Stimulated activated naive CD8-positive, alpha-beta T cell treated with anti-CD3 and anti-CD28 coated beads, Interleukin-15, amount 100 ng/mL, for 72 hours (primary cell): ENCODE measurements at places on chromosomes 5 and 9.

GRCh38 chr9:89498852-89499480, 1.1 kb upstream of the SEMA4D start:
- peak; percentile 47 for DNase-seq

DNA sequence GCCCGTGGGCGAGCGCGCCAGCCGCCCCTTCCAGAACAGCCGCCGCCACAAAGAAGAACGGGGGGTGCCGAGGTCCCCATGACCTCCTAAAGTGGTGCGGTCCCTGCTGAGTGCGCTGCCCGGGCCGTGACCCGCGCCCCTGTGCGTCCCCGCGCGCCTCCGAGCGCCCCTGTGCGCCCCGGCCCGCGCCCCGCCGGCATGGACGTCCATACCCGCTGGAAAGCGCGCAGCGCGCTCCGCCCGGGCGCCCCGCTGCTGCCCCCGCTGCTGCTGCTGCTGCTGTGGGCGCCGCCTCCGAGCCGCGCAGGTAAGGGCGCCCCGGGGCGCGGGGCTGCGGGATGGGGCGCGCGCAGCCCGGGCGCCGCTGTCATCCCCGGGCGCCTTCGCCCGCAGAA, 384 bp downstream of the COL5A1 start:
- no peak for DNase-seq

- DNase-seq: no peak
These were observed 126.3 kb downstream of the ATPSCKMT start for GRCh38 chr5:10123254-10123989.

DNA sequence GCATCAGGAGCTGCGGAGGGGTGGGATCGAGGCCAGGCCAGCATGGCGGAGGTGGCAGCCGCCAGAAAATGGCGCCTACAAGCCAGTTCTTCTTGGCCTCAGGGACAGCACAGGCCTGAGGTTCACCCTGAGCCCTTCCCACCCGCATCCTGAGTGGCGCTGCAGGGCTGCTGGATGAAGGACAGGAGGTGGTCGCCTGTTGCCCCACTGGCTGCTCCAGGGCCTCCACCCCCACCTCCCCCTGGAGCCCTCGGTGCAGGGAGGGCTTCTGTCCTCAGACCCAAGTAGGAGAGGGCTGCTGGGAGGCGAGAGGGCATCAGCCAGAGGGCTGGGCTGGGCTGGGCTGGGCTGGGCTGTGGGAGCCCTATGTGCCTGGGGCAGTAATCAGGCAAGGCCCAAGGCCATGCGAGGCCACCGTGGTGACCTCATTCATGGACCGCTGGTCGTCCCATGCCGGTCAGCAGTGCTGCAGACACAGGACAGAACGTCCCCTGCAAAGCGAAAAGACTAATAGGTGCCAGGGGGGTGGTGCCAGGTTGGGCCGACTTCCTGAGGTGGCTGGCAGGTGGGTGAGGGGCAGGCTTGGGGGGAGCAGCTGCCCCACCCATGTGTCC, 13.8 kb downstream of the GPSM1 start:
- no peak for DNase-seq

DNA sequence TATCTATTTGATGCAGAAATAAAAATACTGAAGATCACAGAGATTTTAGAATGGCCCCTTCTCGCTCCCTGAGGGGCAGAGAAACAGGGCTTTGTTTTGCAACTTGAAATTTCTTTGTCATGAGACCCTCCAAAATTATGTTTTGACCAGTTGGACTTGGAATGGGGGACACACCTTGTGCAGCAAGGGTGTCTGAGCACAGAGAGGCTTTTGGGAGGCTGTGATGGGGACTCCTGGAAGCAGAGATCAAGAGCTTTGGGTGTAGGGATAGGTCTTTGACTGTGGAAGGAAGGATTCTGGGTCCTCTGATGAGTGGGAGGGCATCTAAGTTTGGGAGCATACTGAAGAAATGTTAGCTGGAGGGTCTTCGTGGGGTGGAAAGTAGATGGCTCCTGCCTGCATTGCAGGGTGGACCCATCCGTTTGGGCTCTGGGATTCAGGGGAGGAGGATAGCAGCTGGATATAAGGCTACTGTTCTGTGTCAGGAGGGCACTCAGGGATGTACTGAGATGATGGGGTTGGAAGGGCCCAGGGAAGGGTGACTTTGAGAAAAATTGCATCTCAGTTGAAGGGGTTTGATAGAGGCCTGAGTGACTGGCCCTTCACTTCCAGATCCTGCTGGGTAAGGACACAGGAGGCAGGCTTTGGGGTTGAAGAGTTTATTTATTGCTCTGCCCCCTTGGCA, 1.8 kb upstream of the MYORG start:
- peak; percentile 4 for DNase-seq

GRCh38 chr5:133386662-133387061, 225.7 kb downstream of the FSTL4 start:
- no peak for DNase-seq
